A549 treated with dexamethasone at 1 μM for 4 hours (cell line): ENCODE measurements at places on chromosomes 13 and 19. TPM values are rescaled to one million over a fixed set of nuclear protein-coding genes. Genes with fewer than 3 reads are reported as not detected.

Gene TJP3
- total RNA-seq, result 0.18 to 0.61 TPM (median 0.51 TPM) in 5 replicates

Gene ZNF793
- 0.05 to 0.09 TPM (median 0.05 TPM) in 4 of 5 replicates, not detected in the other for total RNA-seq

Gene CLDN10
- 0.13 to 0.27 TPM (median 0.18 TPM) in 4 of 5 replicates, not detected in the other for total RNA-seq

Gene PRKCG
- 4.1 to 7.3 TPM (median 6.1 TPM) in 5 replicates for total RNA-seq

Gene DAND5
- total RNA-seq, result 0.06 to 0.09 TPM (median 0.07 TPM) in 3 of 5 replicates, not detected in the others

Gene TSSK6
- total RNA-seq, result 1.0 to 2.1 TPM (median 1.6 TPM) in 5 replicates
